Ureter (tissue), 1 donor: ENCODE measurements at places on chromosomes 2 and 18.

GRCh38 chr2:54122939-54123338 is 7.5 kb downstream of the ACYP2 start:
- DNase-seq, result no peak

GRCh38 chr2:113116100-113116958 is 11.1 kb upstream of the IL1RN start:
- no peak for DNase-seq

- no peak for DNase-seq
Observed at GRCh38 chr18:50218432-50219197, 23.7 kb upstream of the MYO5B start.

DNA sequence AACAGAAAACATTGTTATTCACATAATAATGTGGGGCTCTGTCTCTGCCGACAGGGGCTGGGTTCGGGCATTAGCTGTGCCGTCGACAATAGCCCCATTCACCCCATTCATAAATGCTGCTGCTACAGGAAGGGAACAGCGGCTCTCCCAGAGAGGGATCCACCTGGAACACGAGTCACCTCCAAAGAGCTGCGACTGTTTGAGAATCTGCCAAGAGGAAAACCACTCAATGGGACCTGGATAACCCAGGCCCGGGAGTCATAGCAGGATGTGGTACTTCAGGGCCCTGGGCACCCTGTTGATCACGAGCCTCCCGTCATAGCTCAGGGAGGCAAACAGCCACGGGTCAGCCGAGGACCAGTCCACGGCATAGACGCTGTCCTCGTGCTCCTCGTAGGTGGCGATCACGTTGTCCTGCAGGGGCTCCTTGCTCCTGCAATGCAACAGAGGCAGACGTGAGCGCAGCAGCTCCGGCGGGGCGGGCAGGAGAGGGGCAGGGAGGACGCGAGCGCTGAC is 188.5 kb downstream of the EIPR1 start:
- DNase-seq, result no peak

DNA sequence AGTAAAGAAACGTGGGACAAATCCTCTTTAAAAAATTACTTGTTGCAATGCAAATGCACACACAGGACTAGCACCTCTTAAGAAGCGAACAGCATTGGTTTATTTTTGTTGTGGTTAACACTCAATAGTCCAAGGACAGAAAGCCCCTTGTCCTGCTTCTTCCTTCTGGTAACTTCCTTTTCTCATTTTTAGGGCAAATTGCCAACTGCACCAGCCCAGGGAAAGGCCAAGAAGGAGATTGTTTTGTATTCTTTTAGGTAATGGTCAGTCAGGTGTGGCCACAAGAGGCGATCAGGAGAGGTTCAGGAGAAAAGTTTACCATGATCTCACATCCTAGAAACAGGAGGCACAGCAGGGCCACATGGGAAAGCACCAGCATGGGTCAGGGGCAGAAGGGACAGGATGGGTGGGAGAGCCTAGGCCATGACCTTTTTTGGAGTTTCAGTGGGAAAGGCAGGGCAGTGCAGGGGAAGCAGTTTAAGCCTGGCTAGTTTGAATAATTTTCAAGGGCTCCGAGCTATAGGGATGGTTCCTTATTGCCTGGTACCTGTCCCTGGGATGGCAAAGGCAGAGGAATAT is 73.0 kb downstream of the CHRNA1 start:
- DNase-seq, result no peak
